ENCODE measurements at places on chromosomes 13 and 19. TPM values are rescaled to one million over a fixed set of nuclear protein-coding genes. Genes with fewer than 3 reads are reported as not detected.

DNA sequence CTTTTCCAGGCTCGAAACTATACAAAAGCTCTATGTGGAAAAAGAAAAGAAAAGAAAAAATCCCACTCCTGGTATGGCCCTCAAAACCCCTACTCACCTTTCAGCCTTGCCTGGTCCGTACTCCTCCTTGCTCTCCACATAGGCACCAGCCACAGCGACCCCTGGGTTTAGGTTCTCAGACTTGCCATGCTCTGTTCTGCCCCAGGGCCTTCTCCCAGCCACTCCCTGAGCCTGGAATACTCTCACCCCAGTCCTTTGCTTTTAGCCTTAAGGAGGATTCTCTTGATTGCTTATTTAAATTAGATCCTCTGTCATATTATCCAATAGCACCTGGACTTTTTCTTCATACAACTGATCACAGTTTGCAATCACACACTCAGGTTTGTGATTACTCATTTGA is 522.5 kb downstream of the DIAPH3 start:
- no peak for DNase-seq

DNA sequence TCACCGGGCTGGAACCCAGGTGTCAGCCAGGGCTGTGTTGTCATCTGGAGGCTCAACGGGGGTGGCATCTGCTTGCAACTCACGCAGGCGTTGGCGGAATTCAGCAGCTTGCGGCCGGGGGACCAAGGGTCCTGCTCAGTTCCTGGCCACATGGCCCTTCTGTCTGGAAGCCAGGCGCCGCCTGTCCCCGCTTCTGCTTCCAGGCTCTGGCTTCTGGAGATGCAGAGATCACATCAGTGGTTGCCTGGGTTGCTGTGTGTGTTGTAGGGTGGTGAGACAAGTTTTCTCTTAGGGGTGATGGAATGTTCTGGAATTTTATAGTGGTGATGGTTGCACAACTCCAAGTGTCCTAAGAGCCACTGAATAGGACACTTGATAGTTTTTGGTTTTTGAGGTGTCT is 5.0 kb downstream of the ADAT3 start:
- no peak for DNase-seq

- no peak for DNase-seq
Observed at GRCh38 chr19:55369653-55370304, 484 bp downstream of the IL11 start.

Gene MBD3L2
- total RNA-seq, result not detected

Gene ADAT3
- 1.2 TPM for total RNA-seq

Data from occipital lobe (tissue), 3 donors.